ENCODE measurements at places on chromosomes 12 and 14.

- DNase-seq: no peak
These were observed 123.0 kb downstream of the GLT1D1 start for GRCh38 chr12:128976120-128976738.

- DNase-seq: no peak
These were observed 15.6 kb upstream of the TESC start for GRCh38 chr12:117114784-117115183.

DNA sequence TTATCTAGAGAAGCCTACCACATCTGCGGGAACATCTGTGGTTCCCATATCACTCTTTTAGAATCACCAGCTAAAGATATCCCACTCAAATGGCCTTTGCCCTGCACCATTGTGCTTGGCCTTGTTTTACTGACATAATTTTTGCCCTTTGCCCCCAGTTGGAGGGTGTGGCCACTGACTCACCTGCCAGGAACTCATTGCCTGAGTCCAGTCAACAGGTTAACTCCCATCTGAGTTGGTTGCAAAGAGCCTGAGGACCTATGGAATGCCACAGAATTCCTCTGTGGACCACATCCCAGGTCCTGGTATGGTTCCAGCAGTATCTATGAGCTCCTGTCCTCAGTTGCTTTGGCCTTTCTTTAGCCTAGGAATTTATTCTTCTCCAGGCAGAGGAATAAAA, 55.7 kb upstream of the PTGR2 start:
- DNase-seq: no peak

- DNase-seq: no peak
These were observed 21.0 kb upstream of the SERPINA4 start for GRCh38 chr14:94540031-94540794.

GRCh38 chr14:70658899-70659298, 17.2 kb downstream of the TTC9 start:
- no peak for DNase-seq

DNA sequence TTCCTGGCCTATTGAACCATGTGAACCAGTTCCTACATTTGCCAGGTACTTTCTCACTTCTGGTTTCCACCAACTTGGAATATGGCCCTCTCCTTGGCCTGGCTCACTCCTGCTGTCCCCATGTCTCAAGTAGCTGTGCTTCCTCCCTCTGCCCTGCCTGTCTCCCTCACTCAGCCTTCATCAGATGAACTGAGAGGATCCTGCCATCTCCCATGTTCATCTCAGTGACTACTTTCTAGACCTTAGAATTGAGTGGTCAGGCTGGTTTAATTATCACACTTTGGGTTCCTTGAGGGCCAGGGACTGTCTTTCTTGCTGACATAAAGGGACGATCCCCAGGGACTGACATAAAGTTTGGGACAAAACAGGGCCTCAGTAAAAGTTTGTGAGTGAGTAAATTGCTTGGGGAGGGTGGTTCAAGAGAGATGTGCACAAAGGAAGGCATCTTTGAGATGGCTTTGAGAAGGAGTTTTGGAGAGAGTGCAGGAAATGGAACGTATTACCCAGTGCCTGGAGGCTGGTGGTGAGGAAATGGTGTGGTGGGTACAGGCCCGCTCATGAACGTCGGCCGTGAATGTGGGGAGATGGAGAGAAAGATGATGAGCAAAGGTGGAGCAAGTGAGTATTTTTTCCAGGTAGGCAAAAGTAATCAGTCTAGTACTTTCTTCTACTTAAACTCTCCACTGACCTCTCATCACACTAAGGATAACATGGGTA, 20.8 kb downstream of the DYRK2 start:
- DNase-seq: no peak

DNA sequence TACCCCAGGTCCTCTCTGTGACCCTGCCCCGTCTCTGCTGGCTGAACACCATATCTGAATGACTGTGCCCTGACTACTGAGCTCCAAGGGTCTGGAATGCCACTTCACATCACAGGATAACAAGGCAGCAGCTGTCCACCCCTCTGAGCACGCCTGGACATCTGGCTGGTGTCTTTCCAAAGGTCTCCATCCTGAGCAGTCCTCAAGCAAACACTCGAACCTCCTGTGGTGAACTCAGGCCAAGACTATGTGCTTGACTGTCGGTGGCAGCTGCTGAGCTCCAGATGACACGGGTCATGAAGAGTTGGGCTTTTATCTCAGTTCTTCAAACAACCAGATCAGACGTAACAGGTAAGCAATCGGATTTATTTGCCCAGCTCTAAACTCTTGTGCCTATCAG, 117.2 kb upstream of the BCL2L14 start:
- DNase-seq: no peak

- no peak for DNase-seq
These were observed 33.5 kb downstream of the JDP2 start for GRCh38 chr14:75461303-75461702.

GRCh38 chr12:4710113-4710512, 10.1 kb upstream of the GALNT8 start:
- DNase-seq: no peak

DNA sequence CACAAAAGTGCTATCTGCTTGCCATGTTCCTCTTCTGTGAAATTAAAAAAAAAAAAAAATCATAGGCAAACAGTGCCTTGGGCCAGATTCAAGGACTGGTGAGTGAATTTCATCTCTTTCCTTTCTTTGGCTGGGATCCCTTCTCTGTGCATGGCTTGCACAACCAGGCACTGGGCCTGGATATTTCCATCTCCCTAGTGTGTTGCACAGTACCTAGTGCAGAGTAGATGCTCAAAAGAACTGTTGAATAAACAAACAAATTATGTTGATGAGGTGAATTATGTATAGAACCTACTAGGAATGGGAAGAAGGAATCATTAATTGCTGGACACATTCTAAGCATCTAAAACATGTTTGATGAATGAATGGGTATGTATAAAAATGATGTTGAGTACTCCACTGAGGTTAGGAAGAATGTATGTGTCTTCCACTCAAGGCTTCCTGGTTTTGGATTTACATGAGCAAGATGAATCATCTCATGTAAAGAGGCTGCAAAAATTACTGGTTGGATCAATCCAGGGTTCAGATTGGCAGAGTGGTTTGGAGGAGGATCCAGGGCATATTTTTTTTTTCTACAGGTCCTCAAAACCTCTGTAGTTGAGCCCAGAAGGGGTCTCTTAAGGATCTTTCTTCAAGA, 93.2 kb downstream of the EMP1 start:
- no peak for DNase-seq

DNA sequence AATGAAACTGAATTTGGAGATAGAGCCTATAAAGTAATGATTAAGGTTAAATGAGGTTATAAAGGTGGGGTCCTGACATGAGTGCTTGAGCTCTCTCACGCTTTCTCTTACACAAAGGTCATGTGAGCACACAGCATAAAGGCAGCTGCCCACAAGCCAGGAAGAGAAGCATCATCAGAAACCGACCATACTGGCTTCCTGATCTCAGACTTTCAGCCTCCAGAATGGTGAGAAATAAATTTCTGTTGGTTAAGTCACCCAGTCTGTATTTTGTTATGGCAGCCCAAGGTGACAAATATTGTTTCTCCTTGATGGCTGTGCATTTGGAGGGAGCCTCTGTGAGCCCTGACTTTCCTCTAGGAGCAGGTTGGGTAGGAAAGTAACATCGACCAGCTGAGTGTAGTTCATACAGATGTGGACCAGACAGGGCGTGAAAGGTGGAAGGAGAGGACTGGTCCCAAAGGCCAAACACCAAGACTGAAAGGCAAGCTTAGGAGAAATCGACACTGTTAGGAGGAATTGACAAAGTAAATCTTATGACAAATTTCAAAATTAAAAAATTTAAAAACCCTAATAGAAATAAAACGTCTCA, 97.6 kb upstream of the SLC38A2 start:
- no peak for DNase-seq

DNA sequence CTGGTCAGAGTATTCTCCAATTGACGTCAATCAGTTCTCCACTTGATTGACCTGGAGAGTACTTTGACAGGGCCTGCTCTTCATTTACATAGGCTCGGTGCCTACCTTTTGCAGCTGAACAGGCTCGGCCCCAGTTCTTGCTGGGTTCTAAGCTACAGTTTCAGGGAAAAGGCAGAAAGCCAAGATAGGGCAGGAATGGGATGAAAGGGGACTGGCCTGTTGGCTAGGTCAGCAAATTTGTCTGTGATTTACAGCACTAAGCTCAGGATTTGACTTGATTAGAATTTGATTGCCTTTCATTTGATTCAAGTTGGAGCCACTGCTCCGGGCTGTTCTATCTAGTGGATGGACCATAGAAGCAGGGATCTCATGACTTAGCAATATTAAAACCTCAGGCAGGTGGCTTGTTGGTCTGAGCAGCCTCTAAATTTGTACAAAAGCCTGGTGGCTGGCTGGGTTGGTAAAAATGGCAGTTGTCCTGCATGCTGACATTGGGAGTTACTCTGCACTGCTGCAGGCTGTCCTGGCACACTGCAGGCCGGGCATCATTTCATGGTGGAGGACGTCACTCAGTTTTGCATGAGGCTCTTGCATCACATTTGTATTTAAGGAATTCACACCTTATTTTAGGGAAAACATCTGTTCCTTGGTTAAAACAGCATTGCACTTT, 71.8 kb downstream of the BICD1 start:
- DNase-seq: no peak

GRCh38 chr12:83349907-83350611, 663.4 kb downstream of the TMTC2 start:
- no peak for DNase-seq

- DNase-seq: no peak
These were observed 2.4 kb downstream of the AREL1 start for GRCh38 chr14:74710480-74710879.

DNA sequence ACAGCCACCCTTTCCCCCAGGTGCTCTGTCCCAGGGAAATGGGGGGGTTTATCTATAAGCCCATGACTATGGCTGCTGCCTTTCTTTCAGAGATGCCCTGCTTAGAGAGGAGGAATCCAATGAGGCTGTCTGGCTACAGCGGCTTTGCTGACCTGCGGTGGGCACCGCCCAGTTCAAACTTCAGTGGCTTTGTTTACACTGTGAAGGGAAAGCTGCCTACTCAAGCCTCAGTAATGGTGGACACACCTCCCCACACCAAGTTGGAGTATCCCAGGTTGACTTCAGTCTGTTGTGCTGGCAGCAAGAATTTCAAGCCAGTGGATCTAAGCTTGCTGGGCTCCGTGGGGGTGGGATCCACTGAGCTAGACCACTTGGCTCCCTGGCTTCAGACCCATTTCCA, 869.2 kb downstream of the SLC6A15 start:
- DNase-seq: no peak

- DNase-seq: no peak
These were observed 1.6 kb downstream of the AMN1 start for GRCh38 chr12:31727192-31727591.

DNA sequence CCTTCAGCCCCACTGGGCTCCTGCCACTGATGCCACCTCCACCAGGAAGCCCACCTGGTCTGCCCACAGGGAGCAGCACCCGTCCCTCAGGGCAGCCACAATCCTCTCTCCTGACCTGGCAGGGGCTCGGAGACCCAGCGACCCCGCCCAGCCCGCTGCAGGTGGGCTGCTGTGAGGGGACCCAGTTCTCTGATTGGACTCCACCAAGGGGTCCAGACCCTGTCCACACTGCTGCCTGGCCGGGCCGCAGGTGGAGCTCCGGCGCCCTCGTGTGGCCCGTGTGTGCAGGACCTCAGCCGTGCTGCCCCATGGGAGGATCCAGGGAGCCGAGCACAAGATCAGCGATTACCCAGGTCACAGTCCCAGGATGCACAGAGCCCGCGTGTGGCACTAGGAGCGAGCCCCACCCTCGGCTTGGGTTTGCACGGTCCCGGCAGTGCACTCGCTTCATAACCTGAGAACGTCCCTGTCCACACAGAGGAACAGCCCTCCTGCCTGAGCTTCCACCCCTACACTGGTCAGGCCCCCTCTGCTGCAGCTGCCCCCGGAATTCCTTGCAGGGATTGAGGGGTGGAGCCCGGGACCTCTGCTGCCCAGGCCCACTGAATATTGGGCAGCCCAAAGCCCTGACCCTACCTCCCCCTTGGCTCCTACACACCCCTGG, 35.4 kb upstream of the TMEM179 start:
- DNase-seq: no peak

GRCh38 chr14:35867280-35867629, 41.1 kb downstream of the BRMS1L start:
- DNase-seq: no peak

GRCh38 chr12:2691345-2692071, 103.3 kb upstream of the FKBP4 start:
- no peak for DNase-seq

DNA sequence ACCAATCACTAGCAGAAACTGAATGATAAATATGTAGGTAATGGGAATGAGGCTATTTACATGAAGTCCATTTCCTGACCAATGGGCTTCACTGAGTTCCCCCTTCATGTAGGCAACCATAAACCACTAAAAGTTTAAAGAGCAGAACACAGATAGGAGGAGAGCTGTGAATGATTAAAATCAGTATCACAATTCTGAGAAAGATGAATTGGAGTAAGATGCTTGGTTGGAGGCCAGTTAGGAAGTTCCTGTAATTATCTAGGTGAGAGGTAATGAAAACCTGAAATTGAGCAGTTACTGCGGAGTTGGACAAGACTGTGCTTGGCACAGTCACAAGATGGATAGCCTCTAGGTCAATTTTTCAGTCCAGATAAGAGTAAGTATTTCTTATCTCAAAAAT, 56.6 kb downstream of the GALNT4 start:
- no peak for DNase-seq

GRCh38 chr14:50524060-50524459, 8.3 kb downstream of the MAP4K5 start:
- no peak for DNase-seq

DNA sequence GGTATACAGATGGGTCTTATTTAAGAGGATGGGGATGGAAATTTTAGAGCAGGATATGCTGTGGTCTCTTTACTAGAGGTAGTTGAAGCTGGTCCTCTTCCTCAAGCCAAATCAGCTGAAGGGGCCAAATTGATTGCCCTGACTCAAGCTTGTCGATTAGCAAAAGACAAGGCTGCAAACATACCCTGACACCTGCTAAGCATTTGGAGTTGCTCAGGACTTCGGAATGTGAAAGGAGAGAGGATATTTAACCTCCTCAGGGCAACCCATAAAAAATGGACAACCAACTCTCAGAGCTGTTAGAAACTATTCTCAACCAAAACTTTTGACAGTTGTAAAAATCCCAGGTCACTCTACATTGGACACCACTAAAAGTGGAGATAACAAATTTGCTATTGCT, 15.6 kb downstream of the PTGDR start:
- no peak for DNase-seq

GRCh38 chr14:70664698-70665447, 23.2 kb downstream of the TTC9 start:
- DNase-seq: no peak
